ENCODE measurements at places on chromosomes 7 and 10.

- no peak for DNase-seq
Observed at GRCh38 chr7:28921822-28922221, 36.3 kb downstream of the TRIL start.

- DNase-seq = no peak
Observed at GRCh38 chr10:3580565-3580964, 204.4 kb downstream of the KLF6 start.

DNA sequence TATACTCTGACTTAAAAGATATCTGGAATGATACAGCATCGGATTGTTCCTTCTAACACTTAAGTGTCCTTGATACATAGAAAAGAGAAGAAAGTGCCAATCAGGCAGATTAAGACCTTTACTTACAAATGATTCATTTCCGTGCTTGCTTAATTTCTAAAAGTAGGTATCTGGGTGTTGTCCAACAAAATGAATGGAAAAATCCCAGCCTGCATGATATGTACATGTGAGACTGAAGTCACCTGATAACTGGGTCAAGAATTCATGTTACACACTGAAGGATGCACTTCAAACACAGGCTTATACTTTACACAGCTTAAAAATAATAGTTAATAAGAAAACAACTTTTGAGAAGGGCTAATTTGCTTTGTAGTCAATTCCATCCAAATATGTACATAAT lies 25.2 kb upstream of the PLXDC2 start:
- DNase-seq = no peak

- no peak for DNase-seq
Observed at GRCh38 chr10:108615576-108616320, 1307.6 kb downstream of the XPNPEP1 start.

DNA sequence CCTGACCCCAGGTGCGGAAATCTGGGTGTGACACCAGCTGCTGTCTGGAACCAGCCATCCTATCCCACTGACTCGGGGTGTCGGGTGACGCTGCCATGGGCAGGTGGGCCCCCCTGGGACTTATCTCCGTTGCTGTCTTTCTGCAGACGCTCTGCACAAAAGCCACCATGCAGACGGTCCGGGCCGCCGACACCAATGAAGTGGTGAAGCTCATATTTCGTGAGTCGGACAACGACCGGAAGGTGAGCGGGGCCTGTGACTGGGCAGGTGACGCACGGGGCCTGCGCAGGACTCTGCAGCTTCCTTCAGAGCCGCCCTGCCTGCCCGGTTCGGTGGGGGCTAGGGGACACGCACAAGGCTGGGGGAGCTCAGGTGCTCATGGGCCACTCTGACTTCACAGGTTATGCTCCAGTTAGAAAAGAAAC lies 36.6 kb downstream of the NKX6-2 start:
- DNase-seq = no peak

DNA sequence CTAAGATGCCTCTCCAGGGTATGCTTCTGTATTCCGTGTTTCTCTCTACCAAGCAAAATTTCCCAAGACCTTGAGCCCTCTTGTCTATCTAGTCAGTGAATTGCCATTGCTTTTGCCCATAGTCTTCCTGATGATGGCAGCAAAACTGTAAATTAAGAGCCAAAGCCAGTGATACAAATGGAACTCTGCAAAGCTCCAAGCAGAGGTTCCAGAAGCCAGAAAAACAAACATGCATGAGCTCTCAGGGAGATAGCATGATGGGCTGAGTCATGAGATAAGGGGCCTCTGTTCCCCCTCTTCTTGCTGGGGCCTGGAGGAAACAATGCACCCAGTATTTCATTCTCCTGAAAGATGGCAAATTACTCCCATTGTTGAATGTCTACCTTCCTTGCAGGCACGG lies 24.7 kb downstream of the LSMEM1 start:
- no peak for DNase-seq

GRCh38 chr10:31820096-31820495 lies 108.5 kb downstream of the ARHGAP12 start:
- DNase-seq = no peak

Measured in osteocyte (in vitro differentiated cells).